ENCODE measurements at places on chromosomes 13 and 19.

GRCh38 chr13:74133657-74134201 is 475 bp downstream of the KLF12 start:
- peak; percentile 76 for DNase-seq

GRCh38 chr19:5153601-5154128 is 184.8 kb downstream of the KDM4B start:
- no peak for DNase-seq

DNA sequence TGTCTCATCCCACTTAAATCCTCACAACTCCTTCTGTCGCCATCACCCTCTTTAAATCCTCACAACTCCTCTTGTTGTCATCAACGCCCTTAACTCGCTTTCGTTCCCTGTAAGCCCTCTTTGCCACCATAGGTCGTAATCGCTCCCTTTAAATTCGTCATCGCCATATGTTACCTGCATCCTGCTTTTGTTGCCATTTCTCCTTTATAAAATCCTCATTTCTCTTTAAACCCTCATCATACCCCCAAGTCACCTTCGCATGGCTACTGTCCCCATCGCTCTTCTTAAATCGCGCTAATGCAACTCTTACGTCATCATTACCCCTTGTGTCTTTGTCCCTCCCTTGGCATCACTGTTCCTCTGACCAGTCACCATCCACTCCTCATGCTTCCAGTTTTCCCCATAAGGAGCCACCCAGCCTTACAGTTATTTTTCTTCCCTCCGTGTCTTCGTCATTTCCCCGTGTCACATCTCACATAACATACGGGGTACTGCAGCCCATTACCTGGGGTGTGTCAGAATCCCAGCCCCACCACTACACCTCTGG is 539 bp downstream of the PLD3 start:
- DNase-seq = peak; percentile 10

DNA sequence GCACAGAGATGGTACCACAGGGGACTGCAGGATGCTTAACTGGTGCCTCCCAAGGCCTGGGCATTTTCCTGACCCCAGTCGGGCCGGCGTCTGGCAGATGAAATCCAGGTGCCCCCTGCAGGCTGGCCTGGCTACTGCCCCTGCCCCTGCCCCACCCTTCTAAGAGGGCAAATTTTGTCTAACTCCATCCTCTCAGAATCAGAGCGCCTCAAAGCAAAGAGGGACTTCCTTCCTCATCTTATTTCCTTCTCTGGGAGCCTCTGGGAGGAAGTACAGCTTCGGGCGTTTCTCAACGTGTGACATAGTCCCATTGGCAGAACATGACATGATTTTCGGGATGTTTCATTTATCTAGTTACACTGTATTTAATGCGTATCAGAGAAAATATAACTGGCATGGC is 2.7 kb downstream of the PRKACA start:
- DNase-seq = peak; percentile 41

DNA sequence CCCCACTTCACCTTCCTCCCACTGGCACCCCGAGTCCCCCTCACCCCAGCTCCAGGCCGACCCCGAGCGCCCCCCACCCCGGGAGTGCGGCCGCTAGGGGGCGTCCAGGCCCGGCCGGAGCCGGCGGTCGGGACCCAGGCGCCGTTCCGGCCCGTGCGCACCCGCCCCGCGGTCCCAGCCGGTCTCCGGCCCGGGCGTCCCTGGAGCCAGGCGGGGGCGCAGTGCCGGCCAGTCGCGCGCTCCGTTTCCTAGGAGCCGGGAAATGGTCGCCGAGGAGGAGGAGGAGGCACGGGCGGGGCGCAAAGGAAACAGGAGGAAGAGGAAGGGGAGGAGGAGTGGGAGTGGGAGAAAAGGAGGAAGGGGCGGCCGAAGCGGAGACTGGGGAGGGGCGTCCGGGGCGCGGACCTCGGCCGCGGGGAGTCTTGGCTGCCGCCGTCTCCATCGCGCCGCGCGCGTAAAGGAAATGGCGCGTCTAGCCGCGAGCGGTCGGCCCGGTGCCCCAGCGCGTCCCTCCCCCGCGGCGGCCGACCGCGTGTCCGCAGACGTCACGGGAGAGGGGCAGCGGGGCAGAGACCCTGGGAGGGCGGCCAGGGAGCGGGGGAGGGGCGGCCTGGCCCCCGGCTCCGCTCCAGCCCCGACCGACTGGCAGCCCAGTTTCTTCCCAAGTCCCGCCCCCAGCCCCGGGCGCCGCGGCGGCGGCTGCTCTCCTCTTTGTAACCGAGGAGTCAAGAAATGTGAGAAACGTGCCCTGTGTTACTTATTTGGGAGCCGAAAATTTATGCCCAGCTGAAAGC is 1.1 kb upstream of the KCTD15 start:
- peak; percentile 63 for DNase-seq

GRCh38 chr19:32339988-32340874 is 5.2 kb upstream of the ZNF507 start:
- DNase-seq = peak; percentile 43

DNA sequence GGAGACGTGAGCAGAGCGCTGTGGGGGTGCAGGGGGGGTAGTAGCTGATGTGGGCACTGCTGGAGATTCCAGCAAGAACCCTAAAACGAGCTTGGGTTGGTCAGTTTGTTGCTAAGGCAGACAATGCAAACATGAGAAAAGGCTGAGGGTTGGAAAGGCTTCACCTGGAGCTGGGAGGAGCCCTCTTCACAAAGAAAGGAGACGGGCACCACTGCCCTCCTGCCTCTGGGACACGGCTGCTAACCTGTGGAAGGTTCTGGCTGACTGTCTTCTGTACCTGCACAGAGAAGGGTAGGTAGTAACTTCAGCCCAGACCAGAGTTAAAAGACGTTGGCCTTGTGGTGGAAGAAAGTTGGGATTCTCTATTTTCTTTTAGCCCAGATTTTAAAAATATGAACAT is 108.7 kb downstream of the SUCLA2 start:
- DNase-seq = no peak

DNA sequence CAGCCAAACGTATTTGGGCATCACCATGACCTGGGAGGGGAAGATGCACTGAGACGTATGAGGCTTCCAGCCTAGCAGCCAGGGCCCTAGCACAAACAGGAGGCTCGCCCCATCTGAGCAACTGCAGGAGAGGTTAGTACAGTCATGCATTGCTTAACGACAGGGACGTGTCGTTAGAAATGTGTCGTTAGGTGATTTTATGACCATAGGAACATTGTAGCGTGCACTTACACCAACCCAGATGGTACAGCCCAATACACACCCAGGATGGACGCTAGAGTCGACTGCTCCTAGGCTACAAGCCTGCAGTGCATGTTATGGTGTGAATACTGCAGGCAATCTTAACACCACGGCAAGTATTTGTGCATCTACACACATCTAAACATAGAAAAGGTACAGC is 9.3 kb downstream of the CD177 start:
- no peak for DNase-seq

DNA sequence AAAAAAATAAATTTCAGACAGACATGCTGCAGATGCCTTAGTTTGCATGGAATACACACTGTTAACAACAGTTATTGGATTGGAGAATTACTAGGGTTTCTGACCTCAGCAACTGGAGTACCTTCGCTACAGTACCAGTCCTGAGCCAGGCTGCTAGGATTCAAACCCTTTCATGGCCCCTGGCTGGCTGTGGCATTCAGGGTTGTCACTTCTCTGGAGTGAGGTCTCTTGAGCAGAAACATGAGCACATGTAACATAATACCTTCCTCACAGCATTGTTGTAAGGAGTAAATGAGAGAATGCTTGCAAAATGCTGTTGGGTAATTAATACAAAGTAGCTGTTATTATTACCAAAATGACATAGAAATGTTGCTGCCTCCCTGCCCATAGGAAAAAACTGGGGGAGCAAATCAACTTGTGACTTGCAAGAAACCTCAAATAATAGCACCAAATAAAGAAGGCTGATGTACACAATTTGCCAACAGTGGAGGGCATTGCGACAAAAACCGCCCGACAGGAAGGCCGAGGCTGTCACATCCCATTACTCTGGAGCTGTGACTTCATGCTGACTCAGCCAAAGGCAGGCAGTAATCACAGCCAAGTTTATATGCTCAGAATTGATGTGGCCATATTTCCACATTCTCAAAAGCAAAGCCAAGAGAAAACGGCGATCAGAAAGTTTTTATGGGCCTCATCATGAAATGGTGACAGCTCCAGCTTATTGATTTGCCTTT is 100.4 kb downstream of the RFC3 start:
- no peak for DNase-seq

GRCh38 chr19:14166999-14167575 is 30.7 kb upstream of the ASF1B start:
- no peak for DNase-seq

DNA sequence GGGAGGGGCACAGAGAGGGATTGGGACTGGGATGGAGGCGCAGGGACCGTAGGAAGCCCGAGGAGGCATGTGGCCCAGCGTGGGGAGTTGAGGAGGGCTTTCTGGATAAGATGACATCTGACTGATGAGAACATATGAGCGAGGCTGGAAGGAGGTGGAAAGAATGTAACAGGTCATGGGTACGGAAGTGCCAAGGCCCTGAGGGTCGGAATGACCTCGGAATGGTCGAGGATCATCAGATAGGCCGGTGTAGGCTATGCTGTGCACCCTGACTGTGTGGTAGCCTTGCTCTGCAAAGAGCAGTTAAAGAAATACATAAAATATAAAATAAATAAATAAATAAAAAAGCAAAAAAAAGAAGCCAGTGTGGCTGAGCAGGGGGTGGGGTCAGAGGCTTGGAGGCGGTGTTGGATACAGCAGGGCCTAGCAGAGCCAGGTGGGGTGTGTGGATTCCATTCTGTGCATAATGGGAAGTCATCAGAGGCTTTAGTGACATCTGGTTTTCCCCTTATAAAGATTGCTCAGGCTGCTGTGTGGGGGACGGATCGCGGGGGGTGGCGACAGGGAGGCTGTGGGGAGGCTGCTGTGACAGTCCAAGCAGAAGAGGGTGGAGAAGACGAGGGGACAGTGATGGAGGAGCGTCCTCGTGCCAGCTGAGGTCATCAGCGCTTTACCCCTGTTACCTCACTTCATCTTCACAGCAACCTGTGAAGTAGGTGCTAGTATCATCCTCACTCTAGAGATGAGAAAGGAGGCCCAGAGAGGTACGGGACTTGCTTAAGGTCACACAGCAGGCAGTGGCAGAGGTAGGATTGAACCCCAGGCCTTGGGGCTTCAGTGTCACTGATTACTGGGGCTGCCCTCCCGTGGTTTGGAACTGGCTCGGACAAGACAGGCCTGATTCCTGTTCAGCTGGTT is 5.0 kb downstream of the PAK4 start:
- no peak for DNase-seq

DNA sequence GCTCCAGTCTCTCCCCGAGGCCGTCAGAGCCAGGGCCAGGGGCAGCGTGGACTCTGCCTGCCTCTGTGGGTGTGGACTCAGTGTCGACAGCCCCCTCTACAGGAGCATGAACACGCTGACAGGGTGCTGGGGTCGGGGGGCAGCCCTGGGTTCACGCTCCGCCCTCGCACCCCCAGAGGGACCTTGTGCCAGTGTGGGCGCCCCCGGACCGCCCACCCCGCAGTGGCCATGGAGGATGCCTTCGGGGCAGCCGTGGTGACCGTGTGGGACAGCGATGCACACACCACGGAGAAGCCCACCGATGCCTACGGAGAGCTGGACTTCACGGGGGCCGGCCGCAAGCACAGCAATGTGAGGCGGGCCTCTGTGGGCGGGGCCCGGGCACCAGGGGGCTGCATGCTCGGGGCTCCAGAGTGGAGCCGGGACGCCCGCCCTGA is 8.3 kb downstream of the TRPM4 start:
- no peak for DNase-seq

GRCh38 chr13:95605448-95606125 is 38.9 kb downstream of the DZIP1 start:
- no peak for DNase-seq

DNA sequence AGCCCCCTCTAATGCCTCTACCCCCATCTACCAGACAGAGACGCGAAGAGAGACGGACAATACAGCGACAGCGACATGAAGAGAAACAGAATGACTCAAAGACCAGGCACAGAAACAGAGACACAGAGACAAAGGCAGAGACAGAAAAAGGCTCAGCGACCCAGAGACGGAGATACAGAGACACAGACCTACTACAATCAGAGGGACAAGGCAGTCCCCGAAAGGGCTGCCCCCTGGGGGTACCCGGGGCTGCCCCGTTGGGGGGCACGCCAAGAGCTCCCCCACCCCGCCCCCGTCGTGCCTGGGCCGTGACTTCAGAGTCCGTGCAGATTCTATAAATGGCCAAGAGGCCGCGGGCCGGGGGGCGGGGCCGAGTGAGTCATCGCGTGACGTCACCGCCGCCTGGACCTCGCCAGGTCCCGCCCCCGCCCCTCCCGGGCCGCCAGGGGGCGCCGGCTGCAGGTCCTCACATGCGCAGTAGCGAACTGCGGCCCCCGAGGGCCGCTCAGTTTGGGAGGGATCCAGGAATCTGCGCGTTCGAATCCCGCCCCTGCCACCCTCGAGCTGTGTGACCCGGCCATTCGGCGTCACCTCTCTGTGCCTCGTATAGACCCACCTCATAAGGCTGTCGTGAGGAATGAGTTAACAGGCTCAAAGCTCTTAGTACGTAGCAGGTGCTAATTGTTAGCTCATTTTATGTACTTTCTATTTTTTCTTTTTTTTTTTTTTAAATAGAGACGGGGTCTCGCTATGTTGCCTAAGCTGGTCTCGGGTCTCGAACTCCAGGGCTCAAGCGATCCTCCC is 2.7 kb upstream of the CNN1 start:
- peak; percentile 88 for DNase-seq

- no peak for DNase-seq
These were observed 472.9 kb downstream of the FOXO1 start for GRCh38 chr13:40193286-40194223.

GRCh38 chr13:60794751-60795150 is 397.7 kb downstream of the TDRD3 start:
- DNase-seq = no peak

DNA sequence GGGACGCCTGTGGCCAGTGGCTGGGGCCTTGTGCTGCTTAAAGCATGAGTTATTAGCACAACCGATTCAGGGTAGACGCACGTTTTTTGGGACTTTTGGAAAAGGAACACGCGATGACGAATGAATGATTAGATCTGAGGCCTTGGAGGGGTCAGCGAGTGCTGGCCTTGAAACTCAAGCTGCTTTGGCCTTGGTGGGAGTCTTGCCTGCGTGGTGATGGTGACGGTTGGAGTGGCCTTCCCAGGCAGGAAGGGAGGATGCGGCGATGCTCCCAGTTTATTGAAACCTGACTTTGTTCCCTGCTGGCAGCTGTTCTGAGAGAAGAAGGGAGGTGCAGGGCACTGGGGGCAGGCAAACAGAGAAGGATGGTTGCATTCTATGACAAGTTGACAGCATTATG is 63.1 kb upstream of the RNF113B start:
- no peak for DNase-seq

All from activated CD4-positive, alpha-beta T cell treated with anti-CD3 and anti-CD28 coated beads, Interleukin-2, Interleukin-4, amounts not matched to agents 100 ng/mL and 50 ng/mL, durations not matched to agents 16 hours and 8 hours (primary cell).